ENCODE measurements at places on chromosomes 16 and 17.

DNA sequence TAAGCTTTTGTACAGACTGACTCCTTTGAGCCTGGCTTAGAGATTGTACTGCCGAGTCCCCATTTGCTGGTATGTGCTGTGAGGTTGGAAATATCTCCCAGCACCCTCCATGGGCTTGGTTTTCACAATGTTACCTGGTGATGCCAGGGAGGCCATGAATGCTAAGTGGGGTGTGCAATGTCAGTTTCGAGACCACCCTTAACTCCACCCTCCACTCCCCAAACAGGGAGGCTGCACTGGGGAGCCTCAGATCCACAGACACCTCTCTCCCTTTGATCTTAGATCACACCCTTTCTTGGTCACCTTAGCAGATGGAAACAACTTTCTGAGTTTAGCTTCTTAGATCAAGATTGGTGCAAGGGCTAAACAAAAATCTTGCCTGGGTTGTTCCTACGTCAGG lies 28.6 kb upstream of the PIK3R6 start:
- no peak for DNase-seq

DNA sequence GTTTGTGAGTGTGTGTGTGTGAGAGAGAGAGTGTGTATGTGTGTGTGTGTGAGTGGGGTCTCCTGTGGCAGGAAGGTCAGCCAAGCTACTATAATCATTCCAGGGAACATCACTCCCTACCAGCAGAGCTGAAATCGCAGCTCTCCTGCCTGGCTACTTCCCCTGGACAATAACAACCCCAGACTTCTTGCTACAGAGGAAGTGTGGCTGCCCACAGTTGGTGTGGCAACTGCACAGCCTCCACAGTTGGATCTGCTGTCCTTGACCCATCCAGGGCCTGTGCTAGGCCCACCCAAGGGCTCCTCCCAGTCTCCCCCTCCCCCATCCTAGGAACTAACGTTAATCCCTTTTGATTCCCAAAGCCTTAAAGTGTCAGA lies 1.5 kb downstream of the SLC13A5 start:
- no peak for DNase-seq

GRCh38 chr17:10183931-10184930 lies 14.2 kb downstream of the GAS7 start:
- DNase-seq = no peak

- no peak for DNase-seq
These were observed 3.6 kb downstream of the SCNN1G start for GRCh38 chr16:23186171-23186570.

- no peak for DNase-seq
These were observed 12.0 kb downstream of the EEF2K start for GRCh38 chr16:22217890-22218730.
